ENCODE measurements at places on chromosomes 7 and 10.

DNA sequence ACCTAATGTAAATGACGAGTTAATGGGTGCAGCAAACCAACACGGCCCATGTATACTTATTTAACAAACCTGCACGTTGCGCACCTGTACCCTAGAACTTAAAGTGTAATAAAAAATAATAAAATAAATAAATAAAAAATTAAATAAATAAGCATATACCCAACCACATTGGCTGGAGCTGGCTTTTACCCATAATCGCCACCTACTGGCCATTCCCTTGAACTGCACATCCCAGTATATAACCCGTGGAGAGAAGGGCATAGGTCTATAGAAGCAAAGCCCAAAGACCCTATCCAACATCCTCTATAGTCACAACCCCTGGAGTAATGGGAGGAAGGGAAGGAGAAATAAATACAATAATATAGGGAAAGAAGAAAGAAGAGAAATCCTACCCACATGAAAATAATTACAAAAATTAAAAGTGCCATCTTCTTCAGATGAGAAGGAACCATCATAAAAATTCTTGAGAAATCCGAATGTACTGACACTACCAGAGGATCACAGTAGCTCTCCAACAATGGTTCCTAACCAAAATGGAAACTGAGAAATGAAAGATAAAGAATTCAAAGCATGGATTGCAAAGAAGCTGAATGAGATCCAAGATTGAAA, 65.6 kb downstream of the TWIST1 start:
- peak; percentile 24 for DNase-seq

DNA sequence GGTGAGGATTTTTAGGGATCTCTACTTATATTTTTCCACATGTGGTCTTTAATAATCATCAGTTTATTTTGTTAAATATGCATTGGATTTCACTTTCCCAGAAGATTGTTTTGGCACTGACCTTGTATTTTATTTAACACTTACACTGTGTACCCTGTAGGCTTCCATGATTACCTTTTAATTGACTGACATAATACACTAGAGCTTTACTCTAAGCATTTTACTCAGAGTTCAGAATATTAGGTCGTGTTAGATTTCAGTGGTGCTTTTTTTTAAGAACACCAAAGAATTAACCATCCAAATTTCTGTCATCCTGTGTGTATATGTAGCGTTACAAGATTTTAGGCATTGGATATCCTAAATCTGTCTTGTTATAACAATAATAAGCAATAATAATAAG, 23.1 kb downstream of the CASD1 start:
- no peak for DNase-seq

- no peak for DNase-seq
Observed at GRCh38 chr10:50627443-50627842, 3.7 kb upstream of the SGMS1 start.

- DNase-seq = no peak
Observed at GRCh38 chr10:51233337-51234100, 159.2 kb downstream of the PRKG1 start.

DNA sequence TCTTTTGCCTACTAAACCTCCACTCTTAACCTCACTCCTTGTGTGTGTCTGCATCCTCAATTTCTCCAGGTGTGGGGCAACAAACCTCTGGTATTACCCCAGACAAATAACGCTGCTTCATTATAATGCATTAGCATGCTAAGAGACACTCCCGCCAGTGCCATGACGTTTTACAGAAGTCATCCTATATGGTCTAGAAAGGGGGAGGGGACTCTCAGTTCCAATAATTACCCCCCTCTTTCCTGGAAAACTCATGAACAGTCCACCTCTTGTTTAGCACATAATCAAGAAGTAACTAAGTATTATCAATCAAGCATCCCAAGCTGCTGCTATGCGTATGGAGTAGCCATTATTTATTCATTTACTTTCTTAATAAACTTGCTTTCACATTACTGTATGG, 364.5 kb downstream of the TYW1 start:
- DNase-seq = no peak

DNA sequence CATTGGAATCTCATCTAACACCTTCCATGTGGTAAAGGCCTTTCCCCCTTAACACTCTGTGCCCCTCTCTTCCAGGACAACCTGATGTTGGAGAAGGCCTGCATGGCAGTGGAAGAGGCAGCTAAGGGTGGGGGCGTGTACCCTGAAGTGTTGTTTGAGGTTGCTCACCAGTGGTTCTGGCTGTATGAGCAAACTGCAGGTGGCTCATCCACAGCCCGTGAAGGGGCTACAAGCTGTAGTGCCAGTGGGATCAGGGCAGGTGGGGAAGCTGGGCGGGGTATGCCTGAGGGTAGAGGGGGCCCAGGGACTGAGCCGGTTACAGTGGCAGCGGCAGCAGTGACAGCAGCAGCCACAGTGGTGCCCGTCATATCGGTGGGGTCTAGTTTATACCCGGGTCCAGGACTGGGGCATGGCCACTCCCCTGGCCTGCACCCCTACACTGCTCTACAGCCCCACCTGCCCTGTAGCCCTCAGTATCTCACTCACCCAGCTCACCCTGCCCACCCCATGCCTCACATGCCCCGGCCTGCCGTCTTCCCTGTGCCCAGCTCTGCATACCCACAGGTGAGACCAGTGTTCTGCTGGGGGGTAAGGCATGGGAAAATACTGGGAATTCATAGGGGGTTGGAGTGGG, 12.4 kb downstream of the NDST2 start:
- DNase-seq = no peak

DNA sequence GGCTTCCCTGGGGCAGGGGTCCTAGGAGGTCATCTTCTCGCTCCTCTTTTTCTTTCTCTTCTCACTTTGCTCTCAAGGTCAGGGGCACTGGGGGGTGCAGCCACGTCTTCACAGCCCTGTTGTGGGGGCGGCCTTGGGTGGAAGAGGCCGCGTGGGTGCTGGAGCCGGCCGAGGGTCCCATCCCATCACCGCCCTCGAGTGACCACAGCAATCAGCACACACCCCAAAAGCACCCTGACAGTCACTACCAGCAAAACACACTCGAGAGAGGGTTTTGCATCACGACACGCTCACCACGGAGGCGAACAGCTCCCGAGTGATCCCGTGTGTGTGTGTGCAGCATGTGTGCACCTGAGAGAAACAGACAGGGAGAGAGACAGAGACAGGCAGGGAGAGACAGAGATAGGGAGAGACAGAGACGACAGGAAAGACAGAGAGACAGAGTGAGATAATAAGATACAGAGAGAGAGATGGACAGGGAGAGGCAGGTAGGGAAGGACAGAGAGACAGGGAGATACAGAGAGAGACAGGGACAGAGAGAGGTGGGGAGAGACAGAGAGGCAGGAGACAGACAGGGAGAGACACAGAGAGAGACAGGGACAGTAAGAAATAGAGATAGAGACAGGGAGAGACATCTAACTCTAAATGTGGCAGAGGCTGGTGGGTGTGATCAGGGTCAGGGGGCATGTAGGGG, 100.9 kb downstream of the WDR37 start:
- no peak for DNase-seq

- DNase-seq = no peak
Observed at GRCh38 chr7:43553999-43554398, 28.9 kb upstream of the STK17A start.

- DNase-seq = no peak
Observed at GRCh38 chr10:43160921-43161255, 22.6 kb downstream of the CSGALNACT2 start.

- no peak for DNase-seq
Observed at GRCh38 chr10:50316695-50317648, 65.7 kb upstream of the ASAH2 start.
